ENCODE measurements at places on chromosomes 2 and 18. TPM values are rescaled to one million over a fixed set of nuclear protein-coding genes. Genes with fewer than 3 reads are reported as not detected.

SLC8A1 gene
- 4.2 TPM for polyA plus RNA-seq

IHH gene
- polyA plus RNA-seq = 3.7 TPM

DYNC2LI1 gene
- polyA plus RNA-seq = 101 TPM

- DNase-seq = peak; percentile 94
Observed at GRCh38 chr2:20822535-20823490, at the start of gene LDAH. TSS of gene LDAH (minus strand) at chr2:20823101. CDS start at chr2:20801463, 21,638 bp downstream.

- DNase-seq = no peak
Observed at GRCh38 chr2:5798084-5798483, 105.9 kb downstream of the SOX11 start.

GRCh38 chr2:232332940-232333259 lies 45.7 kb upstream of the ALPP start:
- DNase-seq = no peak
